ENCODE measurements at places on chromosomes 11 and 22.

- no peak for DNase-seq
Observed at GRCh38 chr11:105897161-105897560, 124.9 kb downstream of the MSANTD4 start.

DNA sequence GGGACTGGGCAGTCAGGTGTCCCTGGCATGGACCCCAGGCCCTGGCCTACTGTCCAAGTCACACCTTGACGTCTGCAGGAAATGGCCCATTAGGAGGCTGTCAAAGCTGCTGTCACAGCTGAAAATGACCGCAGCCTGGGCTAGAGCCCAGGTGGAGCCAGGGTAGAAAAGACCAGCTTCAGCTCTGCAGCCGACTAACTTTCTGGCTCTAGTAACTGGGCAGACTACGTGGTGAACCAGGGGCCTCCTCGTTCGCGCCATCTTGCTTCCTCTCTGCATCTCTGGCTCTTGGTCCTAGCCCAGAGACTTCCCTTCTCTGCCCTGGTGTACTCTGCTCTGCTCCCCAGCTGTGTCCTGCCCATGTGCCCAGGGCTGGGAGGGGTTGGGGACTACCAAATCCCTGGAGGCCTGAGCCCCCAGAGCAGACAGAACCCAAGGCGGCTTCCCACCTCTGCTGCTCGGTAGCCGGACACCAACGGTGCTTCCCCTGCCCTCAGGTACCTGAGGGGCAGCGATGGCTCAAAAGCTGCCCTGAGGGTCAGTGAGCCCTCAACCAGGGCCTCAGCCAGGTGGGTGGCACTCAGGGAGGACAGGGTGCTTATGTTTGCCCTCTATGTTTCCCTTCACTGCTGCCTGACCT, 19.7 kb downstream of the SART1 start:
- DNase-seq = no peak

GRCh38 chr11:22192642-22193347, at the start of gene ANO5:
Gene ANO5, plus strand, starts transcription at chr11:22193085. Its CDS starts 408 bp downstream, at chr11:22193493.
- DNase-seq = no peak

- DNase-seq = no peak
Observed at GRCh38 chr11:132211479-132211878, 841.1 kb downstream of the NTM start.

GRCh38 chr11:104534278-104534677, 364.0 kb downstream of the CASP12 start:
- DNase-seq = no peak

GRCh38 chr11:133833898-133834681, 11.2 kb downstream of the SPATA19 start:
- no peak for DNase-seq

- no peak for DNase-seq
Observed at GRCh38 chr22:26391091-26391490, 38.0 kb upstream of the ASPHD2 start.

DNA sequence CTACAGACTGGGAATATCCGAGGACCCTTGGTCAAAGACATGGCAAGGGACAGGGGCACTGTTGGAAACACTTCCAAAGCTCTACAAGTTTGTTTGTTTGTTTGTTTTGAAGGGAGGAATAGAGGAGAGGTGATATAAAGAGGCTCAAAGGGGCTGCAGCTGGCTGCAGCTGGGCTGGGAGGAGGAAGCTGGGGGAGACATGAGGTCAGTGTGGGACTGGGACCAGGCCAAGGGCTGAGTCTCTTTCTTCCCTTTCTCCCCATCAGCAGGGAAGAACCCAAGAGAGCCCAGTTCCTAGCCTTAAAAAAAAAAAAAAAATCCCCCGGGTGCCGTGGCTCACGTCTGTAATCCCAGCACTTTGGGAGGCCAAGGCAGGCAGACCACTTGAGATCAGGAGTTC, 5.0 kb downstream of the RHOG start:
- DNase-seq = no peak

DNA sequence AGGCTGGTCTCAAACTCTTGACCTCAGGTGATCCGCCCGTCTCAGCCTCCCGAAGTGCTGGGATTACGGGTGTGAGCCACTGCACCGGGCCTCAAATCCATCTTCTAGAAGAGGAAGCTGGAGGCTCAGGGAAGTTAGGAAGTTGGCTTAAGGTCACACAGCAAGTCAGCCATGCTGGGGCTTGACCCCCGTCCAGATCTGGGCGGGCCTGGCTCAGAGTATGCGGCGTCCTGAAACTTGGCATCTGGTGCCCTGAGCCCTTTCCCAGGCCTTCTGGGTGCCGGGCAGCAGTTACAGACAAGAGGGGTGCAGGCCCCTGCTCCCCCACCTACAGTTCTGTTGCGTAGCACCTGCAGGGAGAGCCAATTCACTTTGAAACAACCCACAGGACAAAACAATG, 11.2 kb downstream of the MPPED1 start:
- no peak for DNase-seq

GRCh38 chr22:45009606-45010531, at the start of gene PHF21B:
Gene PHF21B, minus strand, starts transcription at chr22:45010005. Its CDS starts 456 bp downstream, at chr22:45009549.
- no peak for DNase-seq

- DNase-seq = peak; percentile 25
Observed at GRCh38 chr11:43574949-43575912, 105.3 kb upstream of the HSD17B12 start.

DNA sequence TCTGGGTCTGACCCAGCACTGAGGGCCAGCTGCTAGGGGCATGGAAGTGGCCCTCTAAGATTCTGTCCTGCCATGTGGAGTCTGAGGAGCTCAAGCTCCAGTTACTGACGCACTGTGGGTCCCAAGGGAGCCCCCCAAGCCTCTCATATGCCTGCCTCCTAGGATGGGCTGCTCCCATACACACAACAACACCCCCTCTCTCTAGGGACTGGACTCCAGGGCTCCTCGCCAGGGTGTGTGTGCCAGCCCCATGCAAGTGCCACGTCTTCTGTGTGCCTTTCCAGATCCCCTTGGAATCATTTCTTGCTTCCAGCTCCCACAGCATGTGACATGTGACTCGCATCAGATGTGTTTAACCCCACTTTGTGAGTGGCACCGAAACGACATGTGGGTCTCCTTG, 234.5 kb downstream of the CEP164 start:
- DNase-seq = no peak

DNA sequence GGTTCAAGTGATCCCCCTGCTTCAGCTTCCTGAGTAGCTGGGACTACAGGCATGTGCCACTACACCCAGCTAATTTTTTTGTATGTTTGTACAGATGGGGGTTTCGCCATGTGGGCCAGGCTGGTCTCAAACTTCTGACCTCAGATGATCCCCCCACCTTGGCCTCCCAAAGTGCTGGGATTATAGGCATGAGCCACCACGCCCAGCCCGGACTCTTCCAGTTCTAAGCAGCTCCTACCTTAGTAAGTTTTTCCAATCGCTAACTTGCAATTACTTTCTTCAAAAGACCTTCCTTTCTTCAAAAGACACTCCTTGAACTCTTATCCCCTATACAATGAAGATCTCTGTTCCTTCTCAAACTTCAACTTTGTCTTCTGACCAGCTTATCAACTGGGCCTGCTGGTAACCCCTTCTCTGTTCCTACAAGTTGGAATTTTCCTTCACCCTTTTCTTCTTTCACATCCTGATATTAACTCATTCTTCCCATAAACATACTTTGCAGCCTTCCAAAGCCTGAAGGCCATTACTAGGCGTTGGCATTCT, 25.8 kb downstream of the RBFOX2 start:
- no peak for DNase-seq

- DNase-seq = no peak
Observed at GRCh38 chr11:46899501-46900025, 18.8 kb downstream of the LRP4 start.
